ENCODE measurements at places on chromosomes 1 and 21.

DNA sequence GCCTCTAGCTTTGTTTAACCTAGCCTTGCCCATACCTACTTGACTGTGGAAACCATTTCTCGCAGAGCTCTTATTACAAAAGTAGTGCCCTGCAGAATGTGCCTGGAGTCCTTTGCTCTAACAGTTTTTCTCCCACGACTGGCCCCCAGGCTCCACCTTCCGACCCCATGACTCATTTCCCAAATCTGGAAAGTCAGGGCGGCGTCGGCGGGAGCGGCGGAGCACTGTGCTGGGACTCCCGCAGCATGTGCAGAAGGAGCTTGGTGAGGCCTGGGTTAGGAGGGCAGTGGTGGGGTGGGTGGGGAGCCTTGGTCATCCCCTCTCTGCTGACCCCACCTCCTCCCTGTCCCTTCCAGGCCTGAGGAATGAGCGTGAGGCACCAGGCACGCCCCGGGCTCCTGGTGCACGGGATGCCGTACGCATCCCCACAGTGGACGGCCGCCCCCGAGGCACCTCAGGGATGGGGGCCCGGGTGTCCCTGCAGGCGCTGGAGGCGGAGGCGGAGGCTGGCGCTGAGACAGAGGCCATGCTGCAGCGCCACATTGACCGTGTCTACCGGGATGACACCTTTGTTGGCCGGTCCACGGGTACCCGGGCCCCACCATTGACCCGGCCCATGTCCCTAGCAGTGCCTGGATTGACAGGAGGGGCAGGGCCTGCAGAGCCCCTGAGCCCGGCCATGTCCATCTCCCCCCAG lies 47.5 kb downstream of the YARS1 start:
- DNase-seq = no peak

DNA sequence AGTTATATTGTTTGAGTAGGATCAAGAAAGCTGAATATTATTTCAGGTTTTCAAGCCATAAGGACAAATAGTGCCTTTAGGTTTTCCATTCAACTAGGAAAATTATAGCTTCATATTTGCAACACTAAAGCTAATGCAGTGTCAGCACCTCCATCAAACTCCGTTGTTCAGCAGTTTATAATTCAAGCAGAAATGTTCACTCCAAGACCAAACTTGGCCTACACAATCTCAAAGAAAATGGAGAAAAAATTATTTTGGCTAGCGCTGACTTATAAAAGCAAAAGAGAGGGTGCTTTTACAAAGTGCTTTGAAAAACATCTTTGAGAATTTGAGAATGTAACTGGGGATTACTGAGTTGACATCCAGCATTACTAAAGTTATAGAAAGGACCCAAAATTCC lies 1.4 kb downstream of the SPAG17 start:
- no peak for DNase-seq

- no peak for DNase-seq
These were observed 70.3 kb downstream of the CD46 start for GRCh38 chr1:207822124-207822601.

- peak; percentile 83 for DNase-seq
These were observed 13.2 kb upstream of the MFN2 start for GRCh38 chr1:11967028-11967547.

GRCh38 chr1:7632176-7632575 lies 138.9 kb upstream of the VAMP3 start:
- DNase-seq = no peak

GRCh38 chr1:211126622-211127021 lies 7.3 kb downstream of the KCNH1 start:
- DNase-seq = no peak

GRCh38 chr1:234186037-234186688 lies 187.1 kb upstream of the COA6 start:
- no peak for DNase-seq

- no peak for DNase-seq
These were observed 95.0 kb downstream of the VWA5B1 start for GRCh38 chr1:20385630-20386029.

DNA sequence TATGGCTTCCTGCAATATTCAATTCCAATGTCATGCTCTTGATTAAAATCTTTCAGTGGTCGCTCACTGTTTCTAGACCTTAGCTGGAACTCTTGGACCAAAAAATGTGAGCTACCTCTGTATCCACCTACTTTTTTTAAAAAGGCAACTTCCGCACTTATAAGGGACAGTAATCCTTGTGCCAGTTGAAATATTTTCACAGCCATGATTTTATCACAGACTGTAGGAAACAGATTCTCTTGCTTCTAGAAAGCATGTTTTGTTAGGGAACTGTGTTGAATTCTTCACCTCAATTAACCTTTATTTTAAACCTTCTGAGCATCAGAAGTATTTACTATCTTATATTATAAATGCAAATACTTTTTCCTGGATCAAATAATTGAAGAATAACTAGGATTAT lies 296.0 kb upstream of the ST6GALNAC5 start:
- DNase-seq = no peak

GRCh38 chr1:70517444-70517843 lies 106.4 kb downstream of the CTH start:
- no peak for DNase-seq

DNA sequence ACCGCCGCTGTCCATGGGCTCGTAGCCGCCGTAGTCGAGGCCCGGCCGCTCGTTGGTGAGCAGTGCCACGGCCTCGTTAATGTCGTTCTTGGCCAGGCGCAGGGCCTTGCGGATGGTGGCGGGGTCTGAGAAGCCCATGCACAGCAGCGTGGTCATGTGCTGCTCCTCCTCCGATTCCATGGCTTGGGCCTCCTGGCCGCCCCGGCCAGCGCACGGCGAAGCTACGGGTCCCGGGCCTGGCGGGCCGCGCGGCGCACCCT lies 300 bp downstream of the USP24 start:
- peak; percentile 50 for DNase-seq

- peak; percentile 63 for DNase-seq
These were observed 378 bp downstream of the ANKRD65 start for GRCh38 chr1:1420654-1421141.

DNA sequence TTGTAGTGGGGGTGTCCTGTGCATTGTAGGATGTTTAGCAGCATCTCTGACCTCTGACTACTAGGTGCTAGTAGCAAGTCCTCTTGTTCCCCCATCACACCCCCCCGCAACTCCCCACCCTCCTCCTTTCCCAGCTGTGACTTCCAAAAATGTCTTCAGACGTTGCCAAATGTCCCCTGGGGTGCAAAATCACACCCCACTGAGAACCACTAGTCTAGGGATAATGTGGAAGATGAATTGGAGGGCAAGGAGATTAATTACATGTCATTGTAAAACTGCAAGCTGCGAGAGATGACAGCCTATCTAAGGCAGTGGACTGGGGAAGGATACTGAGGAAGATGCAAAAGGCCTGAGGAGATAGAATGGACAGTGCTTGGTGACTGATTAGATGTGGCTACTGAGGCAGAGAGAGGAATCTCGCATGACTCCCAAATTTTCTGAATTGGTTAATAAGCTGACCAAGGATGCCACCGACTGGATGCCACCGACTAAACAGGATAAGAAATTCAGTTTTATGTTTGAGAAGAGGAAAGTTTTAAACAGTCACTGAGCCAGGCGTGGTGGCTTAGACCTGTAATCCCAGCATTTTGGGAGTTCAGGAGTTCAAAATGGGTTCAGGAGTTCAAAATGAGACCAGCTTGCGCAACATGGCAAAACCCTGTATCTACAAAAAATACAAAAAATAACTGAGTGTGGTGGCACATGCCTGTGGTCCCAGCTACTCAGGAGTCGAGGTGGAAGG lies 3.1 kb upstream of the JAK1 start:
- DNase-seq = no peak

GRCh38 chr21:34582506-34583150 lies 32.3 kb downstream of the RCAN1 start:
- no peak for DNase-seq

GRCh38 chr1:115458426-115459114 lies 120.5 kb upstream of the NGF start:
- DNase-seq = no peak

DNA sequence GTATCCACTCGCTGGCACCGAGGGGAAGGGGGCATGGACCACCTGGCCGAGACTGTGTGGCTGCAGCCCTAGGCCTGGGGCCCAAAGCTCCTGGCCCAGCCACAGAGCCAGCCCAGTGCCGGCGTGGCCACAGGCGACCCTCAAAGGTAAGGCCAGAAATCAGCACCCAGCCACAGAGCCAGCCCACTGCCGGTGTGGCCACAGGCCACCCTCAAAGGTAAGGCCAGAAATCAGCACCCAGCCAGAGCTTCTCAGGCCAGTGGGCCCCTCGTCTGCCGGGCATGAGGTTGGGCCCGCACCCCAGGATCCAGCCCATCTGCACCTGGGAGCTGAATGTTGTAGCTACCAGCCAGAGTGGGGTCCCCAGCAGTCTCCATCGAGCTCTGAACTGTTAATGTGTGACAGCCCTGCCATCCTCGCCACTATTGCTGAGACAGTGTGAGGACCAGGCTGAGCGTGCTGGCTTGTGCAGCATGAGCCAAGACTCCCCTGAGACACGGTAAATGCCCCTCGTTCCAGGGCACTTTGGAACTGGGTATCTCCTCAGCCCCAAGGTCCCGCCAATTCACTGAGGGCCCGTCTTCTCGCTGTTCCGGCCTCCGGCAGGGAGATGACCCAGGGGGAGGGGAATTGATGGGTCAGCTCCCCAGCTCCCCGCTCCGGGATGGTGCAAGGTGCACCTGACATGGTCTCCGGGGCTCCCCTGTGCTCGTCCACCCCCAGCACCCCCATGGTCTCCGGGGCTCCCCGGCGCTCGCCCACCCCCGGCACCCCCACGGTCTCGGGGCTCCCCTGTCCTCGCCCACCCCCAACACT lies 4.7 kb upstream of the FTCD start:
- no peak for DNase-seq

GRCh38 chr1:7703321-7704213 lies 67.5 kb upstream of the VAMP3 start:
- DNase-seq = peak; percentile 57

DNA sequence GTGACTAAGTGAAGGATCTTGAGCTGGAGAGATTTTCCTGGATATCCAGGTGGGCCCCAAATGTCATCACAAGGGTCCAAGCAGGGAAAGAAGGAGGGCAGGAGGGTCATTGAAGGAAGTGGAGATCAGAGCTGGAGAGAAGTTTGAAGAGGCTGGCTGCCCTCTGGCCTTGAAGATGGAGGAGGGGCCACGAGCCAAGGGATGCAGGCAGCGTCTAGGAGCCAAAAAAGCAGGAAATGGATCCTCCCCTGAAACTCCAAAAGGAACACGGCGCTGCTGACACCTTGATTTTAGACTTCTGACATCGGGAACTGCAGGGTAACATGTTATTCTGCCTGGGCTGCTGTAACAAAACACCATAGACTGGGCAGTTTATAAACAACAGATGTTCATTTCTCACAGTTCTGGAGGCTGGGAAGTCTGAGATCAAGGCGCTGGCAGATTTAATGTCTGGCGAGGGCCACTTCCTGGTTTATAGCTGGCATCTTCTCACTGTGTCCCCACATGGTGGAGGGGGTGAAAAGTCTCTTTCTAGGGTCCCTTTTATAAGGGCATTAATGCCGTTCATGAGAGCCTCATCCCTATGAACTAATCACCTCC lies 28.8 kb upstream of the ZBTB21 start:
- no peak for DNase-seq

- no peak for DNase-seq
These were observed 3.8 kb downstream of the TRPM2 start for GRCh38 chr21:44357064-44357837.

DNA sequence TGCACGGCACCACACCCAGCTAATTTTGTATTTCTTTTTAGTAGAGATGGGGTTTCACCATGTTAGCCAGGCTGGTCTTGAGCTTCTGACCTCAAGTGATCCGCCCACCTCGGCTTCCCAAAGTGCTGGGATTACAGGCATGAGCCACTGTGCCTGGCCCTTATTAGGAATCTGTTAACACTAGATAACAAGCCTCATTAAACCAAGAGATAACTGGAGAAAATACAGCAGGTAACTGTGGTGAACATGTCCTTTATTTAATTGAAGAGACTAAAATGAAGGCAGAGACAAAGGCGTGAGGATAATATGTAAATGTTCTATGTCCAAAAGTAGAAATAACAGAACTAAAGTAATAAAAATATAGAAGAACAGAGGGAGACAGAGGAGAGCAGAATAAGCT lies 71.8 kb upstream of the DNAJC6 start:
- no peak for DNase-seq

GRCh38 chr1:233299450-233299849 lies 3.9 kb upstream of the PCNX2 start:
- DNase-seq = peak; percentile 45

DNA sequence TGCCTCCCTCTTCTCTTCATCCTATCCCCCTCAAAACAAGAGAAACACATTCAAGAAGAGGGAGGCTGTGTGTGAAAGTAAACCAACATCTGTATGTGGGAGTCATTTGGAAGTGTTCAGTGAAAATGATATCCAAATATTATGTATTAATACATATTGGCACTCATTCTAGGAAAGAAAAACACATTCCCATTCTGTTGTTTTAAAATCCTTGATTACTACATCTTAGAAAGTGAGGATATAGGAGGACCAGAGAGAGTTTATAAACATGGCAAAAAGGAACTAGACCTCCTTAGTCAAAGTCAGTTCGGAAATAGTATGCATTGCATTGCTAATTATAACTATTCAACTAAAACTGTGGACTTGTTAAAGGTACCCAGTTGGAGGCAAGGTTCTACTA lies 786.6 kb downstream of the ADGRL2 start:
- no peak for DNase-seq

DNA sequence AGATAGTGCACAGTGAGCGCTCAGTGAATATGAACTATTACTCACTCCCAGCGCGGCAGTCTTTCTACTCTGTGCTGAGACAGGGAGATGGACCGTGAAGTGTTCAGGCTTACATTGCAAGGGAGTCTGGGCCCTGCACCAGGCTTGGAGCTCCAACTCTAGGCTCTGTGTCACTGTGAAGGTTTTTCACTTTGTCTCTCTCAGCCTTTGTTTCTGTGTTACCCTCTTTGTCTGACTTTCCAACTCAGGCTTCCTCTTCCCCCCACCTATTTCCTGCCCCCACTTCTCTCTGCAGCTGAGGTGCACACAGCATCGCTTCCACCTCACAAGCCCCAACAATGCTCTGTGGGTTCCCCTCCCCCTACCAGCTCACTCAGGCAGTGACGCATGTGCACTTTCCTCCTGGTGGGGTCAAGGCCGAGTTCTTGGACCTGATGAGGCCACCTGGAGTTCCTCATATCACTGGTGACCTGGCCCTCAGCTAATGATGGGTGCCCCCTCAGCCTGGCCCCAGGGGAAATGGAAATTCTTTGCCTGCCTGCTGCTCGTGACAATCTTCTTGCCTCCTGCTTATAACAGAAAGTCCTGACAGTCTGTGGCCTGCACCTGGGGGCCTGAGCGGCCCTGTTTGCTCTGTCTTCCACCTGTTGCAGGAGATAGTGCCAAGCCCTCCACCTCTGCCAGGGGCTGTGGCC lies 1.1 kb upstream of the LCK start:
- no peak for DNase-seq

All from NCI-H510A (cell line).